Neural crest cell (in vitro differentiated cells): ENCODE measurements at places on chromosomes 6 and 20. TPM values are rescaled to one million over a fixed set of nuclear protein-coding genes. Genes with fewer than 3 reads are reported as not detected.

IPCEF1 gene
- 0.28 and 0.52 TPM in 2 replicates for total RNA-seq

SLC17A2 gene
- not detected in 2 replicates for total RNA-seq

- peaks cover 3% of the 10 kb centered on the region for H3K4me1 ChIP-seq
- DNase-seq = no peak
- no peak overlapping the region for H3K4me3 ChIP-seq
- no peak overlapping the region for H3K27ac ChIP-seq
Measured at GRCh38 chr6:5184218-5184617, 76.5 kb downstream of the LYRM4 start.

NR2E1 gene
- total RNA-seq = not detected in 2 replicates

TAP2 gene
- total RNA-seq = 18.0 and 18.2 TPM in 2 replicates

DNA sequence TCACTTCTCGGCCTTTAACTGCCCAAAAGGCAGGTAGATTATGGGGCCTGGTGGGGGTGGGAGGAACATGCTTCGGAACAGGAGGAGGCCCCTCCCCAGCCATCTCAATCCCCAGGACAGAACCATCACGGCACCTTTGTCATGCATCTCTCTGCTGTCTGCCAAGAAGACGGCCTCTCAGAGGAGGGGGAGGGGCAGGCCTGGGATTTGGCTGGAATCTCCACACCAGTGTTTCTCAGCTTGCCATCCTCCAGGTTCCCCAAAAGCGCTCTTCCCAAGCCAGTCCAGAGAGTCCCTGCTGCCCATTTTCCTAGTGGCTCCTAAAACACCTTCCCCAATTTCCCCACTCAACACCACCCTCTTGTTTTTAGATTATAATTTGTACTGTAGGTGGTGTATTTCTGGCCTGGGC lies 2.5 kb upstream of the POU5F1 start:
- H3K4me3 ChIP-seq = no peak overlapping the region
- DNase-seq = no peak
- no peak overlapping the region for H3K27ac ChIP-seq
- no peaks in the 10 kb centered on the region for H3K36me3 ChIP-seq
- peaks cover 4% of the 10 kb centered on the region for H3K27me3 ChIP-seq

GRCh38 chr6:170280689-170281045 lies 10.2 kb downstream of the DLL1 start:
- H3K27me3 ChIP-seq = peaks cover 36% of the 10 kb centered on the region
- no peak overlapping the region for H3K27ac ChIP-seq
- no peak overlapping the region for H3K4me3 ChIP-seq
- peaks cover 9% of the 10 kb centered on the region for H3K4me1 ChIP-seq

DNA sequence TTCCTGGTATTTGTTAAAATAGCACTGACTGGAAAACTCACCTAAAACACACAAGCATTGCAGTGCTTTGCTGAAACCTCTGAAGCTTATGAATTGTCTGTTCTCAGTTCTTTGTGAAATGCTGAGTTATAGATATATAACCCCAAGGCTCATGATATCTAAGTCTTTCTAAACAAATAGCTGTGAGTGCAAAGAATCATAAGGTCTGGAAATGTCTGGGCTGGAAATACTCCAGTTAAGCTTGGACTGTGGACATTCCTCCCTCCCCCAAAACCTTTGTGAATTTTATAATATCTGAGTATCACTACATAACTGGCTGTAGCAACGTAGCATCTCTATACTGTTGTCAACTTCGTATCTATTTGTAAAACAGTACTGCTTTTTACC lies 69.1 kb downstream of the CBLN4 start:
- DNase-seq = no peak
- H3K4me1 ChIP-seq = no peaks in the 10 kb centered on the region
- H3K27ac ChIP-seq = no peak overlapping the region
- H3K4me3 ChIP-seq = no peak overlapping the region

DNA sequence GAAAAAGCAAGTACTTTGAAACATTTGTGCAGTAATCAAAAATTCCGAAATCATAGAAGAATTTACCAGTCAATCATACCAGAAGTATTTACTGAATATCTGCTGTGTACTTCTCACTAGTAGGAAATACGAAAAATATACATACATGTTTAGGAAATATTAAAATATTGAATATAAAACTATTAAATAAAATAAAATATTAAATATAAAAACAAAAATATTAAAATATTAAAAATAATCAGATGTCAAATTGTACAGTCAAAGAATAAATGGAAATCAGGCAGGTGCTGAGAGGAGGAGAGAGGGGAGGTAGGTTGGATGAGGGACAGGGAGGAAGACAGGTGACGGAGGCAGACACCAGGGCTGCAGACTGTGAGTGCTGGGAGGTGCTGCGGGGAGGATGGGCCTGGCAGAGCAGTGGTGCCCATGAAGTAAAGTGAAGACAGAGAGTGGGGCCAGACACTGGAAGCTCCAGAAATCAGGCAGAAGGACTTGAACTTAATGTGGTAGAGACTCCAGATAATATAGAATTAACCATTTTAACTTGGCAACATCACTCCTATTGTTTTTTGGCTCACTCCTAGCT lies 55.9 kb downstream of the PRKN start:
- H3K4me1 ChIP-seq = peaks cover 8% of the 10 kb centered on the region
- no peaks in the 10 kb centered on the region for H3K36me3 ChIP-seq
- H3K27ac ChIP-seq = no peak overlapping the region
- no peaks in the 10 kb centered on the region for H3K27me3 ChIP-seq

- no peak for DNase-seq
- H3K4me1 ChIP-seq = no peaks in the 10 kb centered on the region
- no peaks in the 10 kb centered on the region for H3K27me3 ChIP-seq
- H3K27ac ChIP-seq = no peak overlapping the region
- no peak overlapping the region for H3K4me3 ChIP-seq
Measured at GRCh38 chr20:15742087-15742486, 831.2 kb downstream of the KIF16B start.

DNA sequence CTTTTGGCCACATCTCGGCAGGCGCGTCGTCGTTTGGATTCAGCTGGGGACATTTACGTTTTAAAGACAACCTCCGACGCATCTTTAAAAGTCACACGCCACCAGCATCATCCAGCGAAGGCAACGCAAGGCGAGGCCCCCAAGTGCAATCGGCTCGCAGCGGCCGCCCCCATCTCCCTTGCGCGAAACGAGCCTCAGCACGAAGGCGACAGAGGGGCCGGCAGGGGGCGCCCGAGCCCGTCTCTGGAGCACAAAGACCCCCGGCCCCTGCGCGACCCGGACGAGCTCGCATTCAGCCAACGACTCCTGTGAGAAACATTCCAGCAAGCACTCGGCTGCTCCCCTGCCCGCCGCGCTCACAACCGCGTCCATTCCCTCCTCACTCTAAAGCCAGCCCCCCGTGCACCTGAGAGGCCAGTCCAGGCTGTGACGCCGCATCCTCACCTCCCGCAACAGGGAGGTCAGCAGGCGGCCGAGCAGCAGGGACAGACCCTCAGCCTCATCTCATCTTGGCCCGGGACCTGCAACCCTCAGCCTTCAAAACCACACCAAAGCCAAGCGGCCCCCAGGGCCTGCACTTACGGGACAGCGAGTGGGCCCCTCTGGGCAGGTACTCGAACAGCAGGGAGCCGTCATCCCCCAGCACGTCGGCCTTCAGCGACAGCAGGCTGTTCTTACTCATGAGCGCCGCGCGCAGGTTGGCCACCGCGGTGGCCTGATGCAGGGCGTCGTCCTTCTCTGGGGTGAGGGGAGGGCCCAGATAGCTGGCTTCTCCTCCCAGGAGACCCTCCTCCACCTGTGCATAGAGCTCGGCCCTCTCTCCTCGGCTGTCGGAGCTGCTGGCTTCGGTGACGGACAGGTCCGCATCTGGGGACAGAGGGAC lies 35.8 kb downstream of the SLC2A4RG start:
- H3K4me3 ChIP-seq = peak overlapping the region; percentile 82
- H3K4me1 ChIP-seq = peaks cover 32% of the 10 kb centered on the region
- H3K27ac ChIP-seq = peak overlapping the region; percentile 92
- peak; percentile 85 for DNase-seq
- H3K27me3 ChIP-seq = no peaks in the 10 kb centered on the region

SALL4 gene
- 90.7 and 91.1 TPM in 2 replicates for total RNA-seq

DNA sequence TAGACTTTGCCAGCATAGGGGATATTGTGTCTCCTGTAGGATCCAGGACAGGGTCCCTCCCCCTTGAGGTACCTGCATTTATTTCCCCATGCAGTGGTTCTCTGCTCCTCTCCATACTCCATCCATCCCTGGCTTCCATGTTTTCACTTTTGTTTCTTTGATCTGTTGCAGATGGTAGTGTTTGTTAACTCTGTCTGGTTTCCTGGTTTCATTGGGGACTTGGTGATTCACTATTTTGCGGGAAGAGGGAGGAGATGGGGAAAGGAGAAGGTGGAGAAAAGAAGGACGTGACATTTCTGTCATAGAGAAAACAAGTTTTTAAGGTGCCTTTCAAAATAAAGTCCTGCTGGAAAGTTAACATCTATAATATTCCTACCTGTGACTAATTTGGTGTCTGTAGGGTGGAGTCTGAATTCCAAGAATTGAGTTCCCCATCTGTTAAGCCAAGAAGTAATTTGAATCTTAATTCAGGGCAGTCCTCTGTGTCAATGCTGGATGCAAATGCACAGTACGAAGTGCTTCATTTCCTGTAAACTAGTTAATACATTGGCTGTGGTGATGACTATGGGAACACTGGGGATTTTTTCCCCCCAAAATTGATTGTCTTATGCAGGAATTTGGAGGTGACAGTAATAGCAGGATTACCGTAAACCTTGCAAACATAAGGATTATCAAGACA lies 6.9 kb upstream of the RNF144B start:
- H3K4me1 ChIP-seq = no peaks in the 10 kb centered on the region
- H3K27ac ChIP-seq = peak overlapping the region; percentile 43
- no peaks in the 10 kb centered on the region for H3K27me3 ChIP-seq
- no peaks in the 10 kb centered on the region for H3K36me3 ChIP-seq

DNA sequence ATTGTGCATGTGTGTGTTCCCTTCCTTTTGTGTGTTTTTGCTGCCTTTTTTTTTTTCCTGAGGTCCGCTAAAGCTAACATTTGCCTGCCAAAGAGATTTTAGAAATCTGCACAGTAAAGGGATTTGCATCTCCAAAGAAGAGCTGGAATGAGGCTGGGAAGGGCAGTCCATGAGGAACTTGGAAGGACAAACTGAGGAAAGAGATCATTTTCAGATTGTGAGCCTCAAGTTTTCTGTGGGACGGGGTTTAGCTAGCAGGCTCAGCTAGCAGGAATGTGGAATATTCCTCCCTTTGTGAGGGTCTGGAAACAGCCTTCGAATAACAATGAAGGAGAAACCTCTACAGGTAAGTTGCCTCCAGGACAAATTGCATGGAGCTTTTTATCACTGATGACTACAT lies 3.8 kb downstream of the INSM1 start:
- peak overlapping the region; percentile 3 for H3K4me3 ChIP-seq
- peaks cover 6% of the 10 kb centered on the region for H3K4me1 ChIP-seq
- no peaks in the 10 kb centered on the region for H3K36me3 ChIP-seq
- peaks cover 84% of the 10 kb centered on the region for H3K27me3 ChIP-seq
- no peak overlapping the region for H3K27ac ChIP-seq

DNA sequence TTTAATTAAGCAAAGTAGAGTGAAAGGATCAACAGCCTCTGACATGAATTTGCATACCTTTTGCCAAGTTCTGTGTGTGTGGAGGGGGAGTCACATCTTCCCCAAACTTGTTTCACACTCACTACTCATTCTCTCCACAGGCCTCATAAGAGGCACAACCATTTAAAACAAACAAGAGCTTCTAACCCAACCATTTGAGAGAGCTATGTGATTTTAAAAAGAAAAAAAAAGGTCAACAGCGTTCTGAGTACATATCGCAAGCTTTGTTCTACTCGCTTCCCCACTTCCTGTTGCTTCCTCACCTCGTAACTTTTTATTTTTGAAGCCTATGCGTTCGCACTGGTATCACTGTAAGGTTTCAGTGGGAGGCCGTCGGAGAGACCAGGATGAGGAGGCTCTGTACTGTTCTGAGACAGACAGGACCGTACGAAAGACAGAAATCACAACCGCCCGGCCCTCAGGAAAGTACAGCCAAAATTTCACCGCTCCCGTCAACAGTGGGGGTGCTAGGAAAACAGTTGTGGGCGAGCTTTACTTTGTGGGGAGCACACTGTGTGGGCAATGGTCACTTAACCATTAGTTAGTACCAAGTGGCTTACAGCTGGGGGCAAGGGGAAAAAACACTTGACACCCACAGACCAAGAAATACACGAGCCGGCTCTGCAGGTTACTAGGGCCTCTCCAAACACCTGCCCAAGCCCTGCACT lies 61.3 kb downstream of the TRERF1 start:
- H3K4me3 ChIP-seq = no peak overlapping the region
- H3K36me3 ChIP-seq = no peaks in the 10 kb centered on the region
- no peak for DNase-seq
- H3K27ac ChIP-seq = no peak overlapping the region

- H3K27me3 ChIP-seq = no peaks in the 10 kb centered on the region
- H3K4me1 ChIP-seq = peaks cover 44% of the 10 kb centered on the region
- DNase-seq = no peak
- H3K27ac ChIP-seq = no peak overlapping the region
- H3K4me3 ChIP-seq = no peak overlapping the region
Measured at GRCh38 chr6:107709341-107709740, 114.8 kb downstream of the SCML4 start.

DNA sequence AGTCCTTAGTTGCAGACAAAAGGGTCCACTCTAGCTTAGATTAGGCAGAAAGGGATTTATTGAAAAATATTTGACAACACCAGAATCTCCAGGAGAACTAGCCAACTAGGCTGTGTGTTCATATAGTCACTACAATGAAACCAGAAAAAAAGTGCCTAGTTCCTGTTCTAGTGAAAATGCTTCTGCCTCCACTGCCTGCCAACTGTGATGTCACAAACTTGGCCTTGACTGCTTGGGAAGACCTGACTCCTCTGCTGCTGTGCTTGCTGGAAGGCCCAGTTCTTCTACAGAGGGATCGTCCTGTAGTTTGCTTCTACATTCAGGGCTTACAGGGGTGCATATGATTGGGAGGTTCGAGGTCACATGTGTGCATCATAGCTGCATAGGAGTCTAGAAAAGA lies 40.3 kb upstream of the XRN2 start:
- no peak overlapping the region for H3K4me3 ChIP-seq
- peaks cover 2% of the 10 kb centered on the region for H3K36me3 ChIP-seq
- H3K27me3 ChIP-seq = peaks cover 2% of the 10 kb centered on the region
- no peak for DNase-seq

DNA sequence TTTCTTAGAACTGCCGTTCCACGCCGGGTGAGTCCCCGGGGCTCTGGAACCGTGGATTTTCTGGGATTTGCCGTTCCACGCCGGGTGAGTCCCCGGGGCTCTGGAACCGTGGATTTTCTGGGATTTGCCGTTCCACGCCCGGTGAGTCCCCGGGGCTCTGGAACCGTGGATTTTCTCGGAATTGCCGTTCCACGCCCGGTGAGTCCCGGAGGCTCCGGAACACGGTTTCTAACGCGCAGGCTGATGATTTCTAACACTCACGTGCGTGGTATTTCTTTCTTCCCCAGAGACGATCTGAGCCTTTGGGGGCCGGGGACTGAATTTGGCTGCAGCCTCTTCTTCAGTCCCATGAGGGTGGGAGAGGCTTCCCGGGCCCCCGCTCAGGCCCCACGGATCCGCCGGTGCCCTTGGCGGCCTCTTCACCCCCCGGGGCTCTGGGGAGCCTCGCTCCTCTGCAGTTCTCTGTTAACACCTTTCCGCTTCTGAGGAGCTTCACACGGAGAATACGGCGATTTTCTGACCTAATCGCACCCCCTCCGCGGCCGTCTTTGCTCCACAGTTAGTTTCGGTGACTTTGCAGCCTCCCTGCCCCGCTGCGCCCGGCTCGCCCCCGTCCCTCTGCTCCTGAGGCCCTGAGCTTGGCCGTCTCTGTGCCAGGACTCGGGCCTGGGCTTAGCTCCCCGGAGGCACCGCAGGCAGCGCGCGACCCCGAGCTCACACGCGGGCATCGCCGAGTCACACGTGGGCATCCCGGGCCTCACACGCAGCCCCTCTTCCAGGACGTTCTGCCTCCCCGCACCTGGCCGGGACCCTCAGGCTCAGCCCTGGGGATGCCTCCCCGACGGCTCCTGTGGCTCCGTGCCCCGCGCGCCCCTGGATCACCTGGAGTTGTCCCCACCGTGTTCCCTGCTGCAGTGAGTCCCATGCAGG lies 7.2 kb upstream of the KIF25 start:
- no peak overlapping the region for H3K27ac ChIP-seq
- peaks cover 6% of the 10 kb centered on the region for H3K36me3 ChIP-seq
- no peaks in the 10 kb centered on the region for H3K4me1 ChIP-seq
- H3K27me3 ChIP-seq = no peaks in the 10 kb centered on the region
- no peak overlapping the region for H3K4me3 ChIP-seq
